ENCODE measurements at places on chromosomes 1 and 21.

GRCh38 chr1:92169214-92170005 lies 48.3 kb upstream of the C1orf146 start:
- DNase-seq, result no peak

- DNase-seq, result peak; percentile 72
These were observed 8.0 kb upstream of the NIBAN1 start for GRCh38 chr1:184982002-184982954.

DNA sequence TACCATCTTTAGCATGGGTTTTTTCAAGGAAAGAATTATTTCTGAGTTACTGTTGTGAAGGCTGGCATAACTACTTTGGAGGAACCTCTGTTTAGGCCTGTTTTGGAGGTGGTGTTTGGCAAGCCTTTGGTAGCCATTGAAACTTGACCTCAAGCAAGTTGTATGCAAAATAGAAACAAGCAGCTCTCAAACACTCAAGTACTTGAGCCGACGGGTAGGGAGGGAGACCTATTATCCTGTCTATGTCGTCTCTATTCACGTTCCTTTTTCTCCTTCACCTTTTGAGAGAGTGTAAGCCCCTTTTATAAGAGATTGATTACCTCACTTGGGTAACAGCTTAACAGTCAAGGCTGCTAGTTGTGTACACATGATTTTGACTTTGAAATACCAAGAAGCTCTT lies 878.3 kb upstream of the CXADR start:
- no peak for DNase-seq

GRCh38 chr1:92882819-92883218 lies 51.0 kb downstream of the RPL5 start:
- peak; percentile 44 for DNase-seq

- DNase-seq, result no peak
These were observed 1359.0 kb upstream of the ADGRL4 start for GRCh38 chr1:80365359-80366021.

DNA sequence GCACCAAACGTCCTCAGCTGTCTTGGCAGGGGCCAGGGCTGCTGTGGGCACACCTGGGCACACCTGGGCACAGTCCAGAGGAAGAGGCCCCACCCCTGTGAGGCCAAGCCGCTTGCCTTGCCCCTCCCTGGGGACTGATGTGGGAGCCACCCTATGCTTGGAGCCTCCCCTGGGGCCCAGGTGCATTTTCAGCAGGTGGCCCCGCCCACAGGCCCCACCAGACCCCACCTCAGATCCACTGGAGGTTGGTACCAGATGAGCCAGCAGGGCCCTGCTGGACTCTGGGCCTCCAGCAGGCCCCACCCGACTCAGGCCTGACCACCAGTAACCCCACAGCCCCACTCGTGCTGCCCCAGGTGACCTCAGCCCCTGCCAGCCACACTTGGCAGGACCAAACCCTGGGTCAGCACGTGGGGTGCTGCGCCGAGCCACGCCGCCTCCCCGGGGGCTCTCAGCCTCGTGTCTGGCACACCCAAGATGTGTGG lies 8.8 kb downstream of the SLC19A1 start:
- DNase-seq, result no peak
